ENCODE measurements at places on chromosomes 1 and 21.

GRCh38 chr1:29523576-29523975 is 287.3 kb downstream of the PTPRU start:
- no peak for DNase-seq

DNA sequence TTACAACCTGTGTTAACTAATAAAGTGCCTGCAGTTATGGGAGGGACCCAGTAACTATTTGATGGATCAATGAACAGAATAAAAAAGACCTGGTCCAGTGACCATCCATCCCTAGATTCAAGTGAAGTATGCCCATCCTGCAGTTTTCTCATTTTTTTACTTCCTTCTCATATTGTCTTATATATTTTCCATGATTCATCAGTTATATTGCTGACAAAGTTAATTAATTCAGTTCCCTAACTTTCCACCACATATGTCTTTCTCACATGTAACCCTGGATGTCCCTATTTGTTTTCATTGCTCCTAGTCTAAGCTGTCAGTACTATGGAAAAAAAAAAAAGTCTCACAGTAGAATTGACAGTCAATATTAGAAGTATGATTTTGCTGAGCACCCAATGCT is 64.3 kb downstream of the ITGB3BP start:
- no peak for DNase-seq

GRCh38 chr21:45150638-45151131 is 76.3 kb downstream of the ADARB1 start:
- no peak for DNase-seq

DNA sequence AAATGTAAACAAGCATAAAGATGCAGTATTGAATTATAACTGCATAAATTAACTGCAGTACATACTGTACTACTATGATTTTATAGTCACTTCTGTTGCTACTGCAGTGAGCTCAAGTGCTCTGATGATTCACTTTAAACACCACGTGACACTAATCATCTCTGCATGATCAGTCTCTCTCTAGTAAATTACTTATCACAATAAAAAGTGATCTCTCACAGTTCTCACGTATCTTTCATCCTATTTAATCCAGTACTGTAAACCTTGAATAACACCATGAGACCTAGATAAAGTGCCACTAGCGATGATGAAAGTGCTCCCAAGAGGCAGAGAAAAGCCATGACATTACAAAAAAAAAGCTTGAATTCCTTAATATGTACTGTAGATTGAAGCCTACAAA is 1242.0 kb downstream of the AMY1C start:
- DNase-seq = no peak

- no peak for DNase-seq
These were observed 28.2 kb downstream of the CTNNBIP1 start for GRCh38 chr1:9881838-9882249.

DNA sequence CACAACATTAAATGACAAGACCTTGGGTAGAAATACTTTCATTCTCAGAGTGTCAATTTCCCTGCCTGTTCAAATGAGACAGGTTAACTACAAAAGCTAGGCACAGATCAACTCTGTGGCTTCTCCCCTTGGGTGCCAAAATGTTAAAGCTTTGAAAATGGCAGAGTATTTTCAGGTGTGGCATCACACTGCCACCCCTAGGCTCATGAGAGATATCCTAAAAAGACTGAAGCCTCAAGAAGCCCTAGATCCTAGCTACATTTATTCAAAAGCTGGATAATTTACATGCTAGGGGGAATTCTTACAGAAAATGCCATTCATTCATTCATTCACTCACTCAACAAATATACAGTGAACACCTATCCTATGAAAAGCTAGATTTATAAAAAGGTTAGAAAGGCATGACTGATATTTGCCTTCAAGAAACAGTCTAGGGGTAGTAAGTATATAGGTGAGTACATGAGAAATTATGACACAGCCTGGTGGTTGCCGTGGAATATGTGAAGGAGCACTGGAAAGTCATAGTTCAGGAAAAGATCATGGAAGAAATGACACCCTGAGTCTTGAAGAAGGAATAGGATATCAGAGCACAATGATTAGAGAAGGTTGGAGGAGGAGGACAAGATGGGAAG is 15.9 kb upstream of the RAB4A start:
- peak; percentile 50 for DNase-seq

DNA sequence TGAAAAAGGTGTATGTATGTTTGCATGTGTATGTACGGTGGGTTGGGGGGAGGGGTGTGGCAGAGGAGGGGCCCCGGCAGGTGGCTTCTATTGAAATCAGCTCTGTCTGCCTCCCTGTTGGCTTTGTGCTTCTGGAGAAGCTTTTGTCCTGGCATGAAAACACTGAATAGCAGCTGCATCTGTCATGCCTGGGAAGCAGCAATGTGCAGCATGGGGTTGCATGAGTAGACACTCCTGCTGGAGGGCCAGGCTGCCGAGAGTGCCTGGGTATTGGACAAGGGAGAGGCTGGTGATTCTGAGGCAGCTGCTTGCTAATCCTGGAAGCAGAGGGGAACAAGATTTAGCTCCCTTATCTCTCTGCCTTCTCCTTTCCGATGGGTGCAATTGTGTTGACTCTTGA is 20.5 kb downstream of the MAPKAPK2 start:
- DNase-seq = peak; percentile 34

DNA sequence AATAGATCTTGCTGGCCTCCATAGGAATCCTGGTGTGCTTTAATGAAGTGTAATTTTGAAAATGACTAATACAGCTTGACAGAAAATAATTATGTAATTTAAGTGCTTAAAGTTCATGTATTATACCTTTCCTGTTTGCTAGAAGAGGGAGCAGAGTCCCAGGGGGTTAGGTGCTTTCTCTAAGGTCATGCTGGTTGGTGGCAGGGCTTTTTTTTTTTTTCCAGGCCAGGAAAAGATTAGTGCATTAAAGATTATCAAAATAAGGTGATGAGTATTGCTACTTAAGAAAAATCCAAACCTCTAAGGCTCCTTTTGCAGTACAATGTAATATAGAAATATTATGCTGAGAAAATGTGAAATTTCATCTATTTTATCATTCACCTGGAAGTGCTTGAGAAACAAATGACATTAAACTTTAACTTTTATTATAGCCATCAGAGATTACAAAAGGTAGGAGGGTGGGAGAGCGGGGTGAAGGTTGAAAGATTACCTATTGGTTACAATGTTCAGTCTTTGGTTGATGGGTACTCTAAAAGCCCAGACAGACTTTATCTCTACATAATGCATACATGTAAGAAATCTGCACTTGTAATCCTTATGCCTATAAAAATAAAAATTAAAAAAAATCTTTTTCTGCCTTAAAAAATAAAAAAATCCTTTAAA is 110.8 kb downstream of the RABGAP1L start:
- DNase-seq = no peak

DNA sequence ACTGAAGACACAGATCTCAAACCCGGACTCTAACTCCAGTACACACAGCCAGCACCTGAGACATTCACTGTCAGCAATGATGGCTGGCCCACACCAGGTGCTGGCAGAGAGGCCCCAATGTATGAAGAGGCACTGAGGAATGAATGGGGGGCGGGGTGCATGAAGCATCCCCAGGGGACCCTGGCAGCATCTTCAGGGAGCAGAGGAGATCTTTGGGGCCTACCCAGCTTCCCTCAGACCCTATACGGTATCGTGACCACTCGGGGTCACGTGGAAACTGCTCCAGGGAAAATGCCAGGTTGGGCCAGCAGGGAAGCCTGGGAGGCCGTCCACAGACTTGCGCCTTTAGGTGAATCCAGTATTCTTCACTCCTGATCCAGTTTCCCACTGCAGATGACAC is 84.3 kb downstream of the NPHP4 start:
- DNase-seq = no peak

DNA sequence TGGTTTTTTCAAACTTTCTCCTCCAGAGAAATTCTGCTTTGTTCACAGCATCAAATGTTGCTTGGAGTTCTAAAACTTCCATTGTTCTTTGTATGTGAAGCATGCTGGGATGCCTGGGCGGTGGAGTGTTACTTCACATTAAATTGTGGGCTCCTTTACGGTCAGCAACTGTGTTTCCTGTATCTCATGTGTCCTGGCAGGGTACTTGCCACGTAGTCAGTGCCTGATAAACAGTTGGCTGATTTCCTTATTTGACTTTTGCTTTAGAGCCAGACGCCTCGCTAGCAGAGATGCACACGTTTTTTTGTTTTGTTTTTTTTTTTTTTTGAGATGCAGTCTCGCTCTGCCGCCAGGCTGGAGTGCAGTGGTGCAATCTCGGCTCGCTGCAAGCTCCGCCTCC is 96.7 kb downstream of the UCK2 start:
- no peak for DNase-seq

DNA sequence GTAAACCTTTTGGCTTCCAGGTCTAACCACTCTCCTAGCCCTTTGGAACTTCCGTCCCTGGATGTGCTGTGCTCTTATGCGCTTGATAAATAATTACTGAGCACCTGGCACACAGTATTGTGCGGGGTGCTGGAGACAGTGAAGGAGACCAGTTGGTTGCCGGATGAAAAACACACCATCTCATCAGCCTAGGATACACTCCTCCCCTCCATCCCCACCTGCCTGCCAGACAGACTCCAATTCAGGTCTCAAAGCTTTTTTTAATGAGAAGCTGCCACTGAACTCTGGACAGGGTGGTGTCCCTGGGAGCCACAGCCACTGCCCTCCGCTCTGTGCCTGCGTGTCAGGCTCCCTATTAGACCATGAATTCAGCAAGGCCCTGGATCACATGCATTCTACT is 9.2 kb downstream of the GNB1 start:
- no peak for DNase-seq

DNA sequence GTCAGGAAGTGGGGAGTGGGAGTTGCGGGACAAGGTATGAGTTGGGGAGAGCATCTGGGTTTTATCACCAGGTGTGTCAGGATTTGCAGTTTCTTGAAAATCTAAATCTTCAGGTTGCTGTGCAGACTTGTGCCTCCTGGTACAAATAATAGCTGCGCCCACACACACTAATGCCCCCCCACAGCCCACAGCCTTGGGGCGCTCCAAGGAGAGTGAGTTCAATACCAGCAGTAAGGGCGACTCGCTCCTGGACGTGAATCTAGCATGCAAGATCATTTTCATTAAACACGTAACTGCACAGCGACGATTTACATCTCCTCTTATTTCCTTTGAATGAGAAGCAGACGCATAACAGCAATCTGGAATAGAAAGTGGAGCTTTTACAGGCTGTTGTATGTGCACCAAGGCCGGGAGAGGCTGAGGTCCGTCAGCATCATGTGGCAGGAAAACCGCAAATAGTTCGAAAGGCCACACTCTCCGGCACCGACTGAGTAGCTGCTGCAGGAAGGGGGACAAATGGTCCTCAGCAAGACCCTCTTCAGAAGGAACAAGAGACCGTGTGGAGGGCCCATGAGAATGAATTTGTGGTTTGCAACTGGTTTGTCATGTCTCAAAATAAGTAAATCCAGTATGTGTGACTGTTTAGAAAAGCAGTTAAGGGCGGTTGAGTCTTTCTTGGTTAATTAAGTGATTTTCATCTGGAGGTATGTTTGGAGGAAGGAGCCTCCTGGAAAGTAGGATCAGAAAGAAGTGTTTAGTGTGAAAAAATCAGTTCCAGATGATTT is 439.5 kb downstream of the SMYD3 start:
- no peak for DNase-seq

GRCh38 chr21:19120591-19120990 is 717.0 kb upstream of the TMPRSS15 start:
- peak; percentile 40 for DNase-seq

DNA sequence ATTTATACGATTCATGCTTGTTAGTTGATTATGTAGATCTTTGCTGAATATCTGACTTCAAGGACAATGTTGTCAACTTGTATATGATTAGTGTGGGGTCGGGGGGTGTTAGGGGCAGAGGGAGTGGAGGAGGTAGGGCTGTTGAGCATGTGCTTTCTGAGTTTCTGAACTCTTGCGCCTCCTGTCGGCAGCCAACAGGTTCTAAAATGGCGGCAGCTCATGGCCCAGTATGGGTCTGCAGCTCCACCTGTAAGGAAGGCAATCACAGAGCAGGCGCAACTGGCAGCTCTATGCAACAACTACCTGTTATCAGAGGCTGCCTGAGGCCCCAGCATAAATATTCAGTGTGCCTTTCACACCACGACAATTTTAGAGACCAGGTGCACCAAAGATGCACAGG is 205.8 kb upstream of the PLXNA2 start:
- no peak for DNase-seq

GRCh38 chr1:93763704-93764365 is 82.2 kb upstream of the BCAR3 start:
- no peak for DNase-seq

- DNase-seq = peak; percentile 71
These were observed 38.5 kb downstream of the TRIM11 start for GRCh38 chr1:228367798-228368791.

- DNase-seq = peak; percentile 65
These were observed 64.8 kb downstream of the PRDM2 start for GRCh38 chr1:13764588-13765332.

- DNase-seq = no peak
These were observed 6.6 kb downstream of the SLX9 start for GRCh38 chr21:44946254-44947041.

DNA sequence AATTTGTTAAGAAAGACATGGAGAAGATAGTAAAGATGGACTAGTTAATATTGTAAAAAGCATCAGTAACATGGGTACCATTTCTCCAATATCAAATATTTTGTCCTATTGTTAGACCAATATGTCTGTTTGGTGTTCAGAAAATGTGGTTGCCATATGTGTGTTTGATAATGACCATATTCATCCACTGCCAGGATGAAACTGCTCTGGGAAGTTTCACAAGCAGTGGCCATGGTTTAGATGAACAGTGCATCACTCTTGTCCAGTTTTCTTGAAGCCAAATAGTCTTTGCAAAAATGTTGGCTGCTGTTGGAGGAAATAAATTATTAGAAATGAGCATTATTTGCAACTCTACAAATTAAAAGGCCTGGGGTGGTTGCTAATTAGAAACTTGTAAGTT is 333.8 kb downstream of the NUF2 start:
- DNase-seq = no peak

DNA sequence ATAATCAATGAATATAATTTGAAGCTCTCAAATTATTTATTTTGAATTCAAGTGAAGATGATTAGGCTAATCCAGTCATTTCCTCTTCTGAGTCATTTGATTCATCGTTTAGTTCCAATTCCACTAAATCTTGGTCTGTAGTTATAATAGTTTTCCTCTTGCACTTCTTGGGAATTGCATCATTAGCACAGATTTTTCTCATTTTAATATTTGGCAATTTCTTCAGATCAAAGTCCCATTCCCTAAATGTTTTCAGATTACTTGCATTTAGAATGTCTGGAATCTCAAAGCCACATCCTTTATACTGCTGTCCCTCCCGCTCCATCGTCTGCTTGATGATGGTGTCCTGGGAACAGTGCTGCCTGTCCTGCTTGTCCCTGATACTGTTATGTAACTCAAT is 43.5 kb downstream of the MAST2 start:
- DNase-seq = no peak

DNA sequence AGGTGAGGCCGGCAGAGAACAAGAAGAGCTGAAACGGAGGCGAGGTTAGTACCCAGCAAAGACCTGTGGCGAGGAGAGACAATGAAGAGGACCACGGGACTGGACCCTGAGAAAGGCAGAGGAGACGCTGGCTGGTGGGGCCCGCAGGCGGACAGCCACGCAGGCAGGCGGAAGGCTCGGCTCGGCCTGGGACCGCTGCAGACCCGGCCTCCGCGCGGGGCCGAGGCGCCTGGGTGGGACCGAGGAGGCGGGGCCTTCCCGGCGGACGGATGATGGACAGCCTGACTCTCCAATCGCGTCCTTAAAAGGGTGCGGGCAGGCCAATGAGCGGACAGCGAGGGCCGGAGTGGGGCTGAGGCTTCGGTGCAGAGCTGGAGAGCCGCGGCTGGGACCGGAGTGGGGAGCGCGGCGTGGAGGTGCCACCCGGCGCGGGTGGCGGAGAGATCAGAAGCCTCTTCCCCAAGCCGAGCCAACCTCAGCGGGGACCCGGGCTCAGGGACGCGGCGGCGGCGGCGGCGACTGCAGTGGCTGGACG is at the start of gene MPZL1:
Gene MPZL1, plus strand, starts transcription at position 366 of the 535 bp plus-strand sequence. CDS start 170 bp downstream, outside the sequence.
- DNase-seq = peak; percentile 97
